ENCODE measurements at places on chromosomes 2 and 18. TPM values are rescaled to one million over a fixed set of nuclear protein-coding genes. Genes with fewer than 3 reads are reported as not detected.

- DNase-seq, result no peak
These were observed 271.9 kb downstream of the MYT1L start for GRCh38 chr2:2059199-2059598.

Gene UPP2
- polyA plus RNA-seq, result not detected

GRCh38 chr2:230877116-230877758, 12.5 kb downstream of the ITM2C start:
- DNase-seq, result no peak

DNA sequence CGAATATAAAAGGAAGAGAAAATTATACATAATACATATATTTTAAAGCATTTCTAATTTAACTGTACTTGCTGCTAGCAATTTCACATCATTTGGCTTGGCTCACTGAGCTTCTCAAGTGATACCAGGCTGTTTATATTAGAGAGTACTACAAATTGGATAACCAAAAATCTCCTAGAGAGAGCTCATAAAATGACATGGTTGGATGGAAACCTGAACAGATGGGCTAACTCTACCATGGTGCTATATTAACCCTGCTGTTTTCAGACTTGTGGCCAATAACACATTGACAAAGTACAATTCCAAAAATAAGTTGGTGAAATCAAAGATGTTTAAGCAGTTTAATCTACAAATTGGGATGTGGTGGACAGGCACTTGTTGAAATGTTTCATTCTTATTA, 364.4 kb upstream of the GCFC2 start:
- DNase-seq, result no peak

- no peak for DNase-seq
These were observed 35.7 kb upstream of the GYPC start for GRCh38 chr2:126620302-126620701.

DNA sequence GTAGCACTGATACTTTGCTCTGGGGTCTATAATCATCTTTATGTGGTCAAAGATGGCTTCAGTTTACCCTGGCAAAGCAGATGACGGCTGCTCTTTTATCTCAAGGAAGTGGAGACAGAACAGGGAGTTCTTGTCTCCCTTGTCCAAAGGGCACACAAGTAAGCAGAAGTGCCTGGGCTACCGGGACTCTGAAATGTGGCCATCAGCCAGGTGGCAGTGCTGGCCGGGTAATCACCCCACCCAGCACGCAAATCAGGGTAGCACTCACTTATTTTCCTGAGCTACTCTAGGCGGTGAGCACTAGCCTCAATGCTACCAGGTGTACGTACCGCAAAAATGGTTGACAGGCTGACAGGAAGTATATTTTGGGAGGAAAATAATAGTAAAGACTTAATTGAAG, 119.7 kb upstream of the ETAA1 start:
- DNase-seq, result no peak

DNA sequence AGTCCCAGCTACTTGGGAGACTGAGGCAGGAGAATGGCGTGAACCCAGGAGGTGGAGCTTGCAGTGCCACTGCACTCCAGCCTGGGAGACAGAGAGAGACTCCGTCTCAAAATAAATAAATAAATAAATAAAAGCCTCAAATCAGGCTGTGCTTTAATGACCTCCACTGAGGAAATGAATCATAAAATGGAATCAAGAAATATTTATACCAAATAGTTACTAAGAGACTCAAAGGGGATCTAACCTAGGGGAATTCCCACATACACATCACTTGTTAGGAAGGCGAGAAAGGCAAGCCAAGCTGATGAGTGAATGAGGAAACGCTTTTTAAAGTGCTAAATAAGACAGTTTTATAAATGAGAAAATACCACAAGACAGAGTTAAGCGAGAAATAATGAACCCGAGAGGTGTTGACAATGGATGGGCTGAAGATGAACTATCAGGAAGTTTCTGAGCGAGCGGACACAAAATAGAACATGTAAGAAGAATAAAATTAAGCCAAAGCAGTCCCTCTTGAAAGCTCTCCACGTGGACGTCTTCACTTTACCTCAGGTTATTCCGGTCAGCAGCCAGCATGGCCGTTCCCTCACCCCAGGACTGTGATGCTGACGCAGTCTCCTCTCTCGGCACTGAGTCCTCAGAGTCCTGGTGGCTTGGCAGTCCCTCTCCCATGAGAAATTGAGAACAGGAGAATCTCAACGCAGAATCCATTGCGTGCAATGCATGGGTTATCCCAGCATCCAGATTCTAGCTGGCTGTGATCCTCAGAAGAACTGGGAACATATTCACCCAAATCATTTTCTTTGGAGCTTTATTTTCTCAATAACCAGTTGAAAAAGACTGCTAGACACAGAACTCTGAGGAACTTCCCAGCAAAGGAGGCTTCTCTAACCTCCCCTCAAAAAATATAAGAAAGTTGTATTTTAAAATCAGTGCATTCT, 22.3 kb downstream of the PXDN start:
- peak; percentile 91 for DNase-seq

Gene WDFY1
- 35.6 TPM for polyA plus RNA-seq

- peak; percentile 16 for DNase-seq
These were observed 144.2 kb upstream of the PARD3B start for GRCh38 chr2:204401114-204401513.

DNA sequence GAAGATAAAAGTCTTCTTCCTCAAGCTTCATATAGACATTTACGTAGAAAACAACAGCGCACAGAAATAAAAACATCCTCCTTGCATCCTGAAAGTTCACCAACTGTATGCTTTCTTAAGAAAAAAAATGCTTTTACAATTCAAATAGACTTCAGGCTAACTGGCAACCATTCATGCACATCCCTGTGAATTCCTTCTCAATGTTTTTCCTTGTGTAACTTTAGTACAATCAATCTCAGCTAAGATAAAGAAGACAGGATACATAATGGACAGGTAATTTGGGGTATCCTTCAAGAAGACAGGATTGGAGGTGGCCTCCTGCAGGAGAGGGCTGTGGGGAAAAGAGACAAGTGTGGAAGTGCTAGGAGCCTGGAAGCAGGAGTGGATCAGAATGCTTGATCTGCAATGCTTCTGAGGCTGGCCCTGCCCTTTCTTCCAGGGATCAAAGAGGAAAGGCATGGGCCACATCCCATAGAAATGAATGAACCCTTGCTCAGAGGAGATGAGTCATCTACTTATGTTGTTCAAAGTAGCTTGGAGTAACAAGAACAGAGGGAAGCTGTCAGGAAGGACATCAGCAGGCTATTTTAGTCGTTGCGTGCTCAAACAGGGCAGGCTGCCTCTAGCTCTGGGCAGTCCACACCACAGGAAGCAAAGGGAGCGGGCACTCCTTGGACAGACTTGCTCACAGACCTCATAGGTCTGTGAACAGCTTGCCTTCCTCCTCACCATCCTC, 126.6 kb downstream of the TMEM131 start:
- DNase-seq, result peak; percentile 94

All from IMR-90 (cell line).